ENCODE measurements at places on chromosomes 2 and 18.

GRCh38 chr2:239025096-239025801 is 177.4 kb downstream of the TWIST2 start:
- DNase-seq: no peak

GRCh38 chr2:222837643-222838056 is 23.2 kb upstream of the ACSL3 start:
- no peak for DNase-seq

GRCh38 chr2:127671557-127672302 is 3.6 kb downstream of the LIMS2 start:
- DNase-seq: no peak

GRCh38 chr18:7923105-7923504 is 356.0 kb downstream of the PTPRM start:
- no peak for DNase-seq

DNA sequence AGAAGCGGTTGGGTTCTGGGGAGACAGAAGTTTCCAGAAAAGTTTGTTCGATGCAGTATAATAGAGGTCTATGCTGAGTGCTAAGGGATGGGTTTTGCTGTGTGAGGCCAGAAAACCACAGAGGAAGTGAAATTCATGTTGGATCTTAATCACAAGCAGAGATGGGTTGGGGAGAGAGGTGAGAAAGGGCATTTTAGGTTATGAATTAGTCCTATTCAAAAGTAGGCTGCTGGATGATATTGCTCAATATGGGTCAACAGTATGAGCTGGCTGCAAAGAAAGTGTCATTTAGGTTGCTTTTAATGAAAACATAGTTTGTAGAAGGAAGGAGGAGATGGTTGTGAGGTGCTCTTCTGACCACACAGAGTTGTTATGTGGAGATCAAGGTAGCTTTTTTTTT is 118.8 kb upstream of the LHCGR start:
- no peak for DNase-seq

GRCh38 chr2:31070339-31071125 is 67.7 kb downstream of the GALNT14 start:
- DNase-seq: no peak

GRCh38 chr2:140316345-140316744 is 1536.2 kb upstream of the NXPH2 start:
- no peak for DNase-seq

GRCh38 chr2:219369447-219369861 is 18.3 kb downstream of the DNPEP start:
- no peak for DNase-seq

DNA sequence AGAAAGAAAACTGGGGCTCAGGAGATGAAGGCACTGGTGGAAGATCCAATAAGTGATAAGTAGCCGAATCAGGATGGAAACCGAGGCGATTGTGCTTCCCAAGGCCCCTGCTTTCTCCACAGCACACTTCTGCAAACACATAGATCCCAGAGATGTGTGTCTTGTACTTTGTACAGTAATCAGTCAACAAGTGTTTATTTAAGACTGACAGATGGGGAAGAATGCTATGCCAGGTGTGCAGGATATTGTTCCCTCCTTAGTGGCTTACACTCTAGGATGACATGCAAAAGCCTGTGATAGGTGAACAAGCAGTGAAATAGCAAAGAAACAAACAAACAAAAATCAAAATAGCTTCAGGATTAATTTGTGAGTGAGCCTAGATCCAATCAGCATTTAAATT is 116.6 kb downstream of the ACTR3 start:
- no peak for DNase-seq

DNA sequence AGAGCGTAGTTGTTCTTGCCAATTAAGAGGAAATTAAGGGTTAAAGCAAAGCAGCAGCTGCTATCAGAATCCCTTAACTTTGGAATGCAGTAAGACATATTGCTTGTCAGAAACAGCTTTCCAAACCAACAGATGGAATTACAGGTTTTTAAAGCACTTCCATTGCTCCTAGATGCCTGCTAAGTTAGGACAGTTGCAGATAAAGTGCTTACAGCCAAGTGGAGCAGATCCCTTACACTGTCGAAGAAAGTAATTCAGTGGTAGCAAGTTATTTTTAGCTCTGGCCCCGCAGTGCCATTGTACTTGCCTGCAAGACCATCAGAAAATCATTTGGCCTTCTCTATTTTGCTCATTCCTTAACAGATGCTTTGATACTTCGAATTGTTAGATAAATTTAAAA is 5.4 kb downstream of the PDK1 start:
- DNase-seq: no peak

GRCh38 chr2:227796045-227796711 is 17.5 kb upstream of the CCL20 start:
- DNase-seq: no peak

DNA sequence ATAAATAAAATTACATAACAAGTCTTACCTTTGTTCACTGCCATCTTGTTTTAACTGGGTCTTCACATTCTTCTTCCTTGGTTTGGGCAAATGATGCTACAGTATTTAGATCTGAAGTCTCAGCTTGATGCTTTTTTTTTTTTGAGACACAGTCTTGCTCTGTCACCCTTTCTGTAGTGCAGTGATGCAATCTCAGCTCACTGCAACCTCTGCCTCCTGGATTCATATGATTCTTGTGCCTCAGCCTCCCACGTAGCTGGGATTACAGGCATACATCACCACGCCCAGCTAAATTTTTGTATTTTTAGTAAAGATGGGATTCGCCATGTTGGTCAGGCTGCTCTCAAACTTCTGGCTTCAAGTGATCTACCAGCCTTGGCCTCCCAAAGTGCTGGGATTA is 53.2 kb upstream of the MAT2A start:
- no peak for DNase-seq

- DNase-seq: no peak
Observed at GRCh38 chr2:204972606-204973336, 427.5 kb downstream of the PARD3B start.

DNA sequence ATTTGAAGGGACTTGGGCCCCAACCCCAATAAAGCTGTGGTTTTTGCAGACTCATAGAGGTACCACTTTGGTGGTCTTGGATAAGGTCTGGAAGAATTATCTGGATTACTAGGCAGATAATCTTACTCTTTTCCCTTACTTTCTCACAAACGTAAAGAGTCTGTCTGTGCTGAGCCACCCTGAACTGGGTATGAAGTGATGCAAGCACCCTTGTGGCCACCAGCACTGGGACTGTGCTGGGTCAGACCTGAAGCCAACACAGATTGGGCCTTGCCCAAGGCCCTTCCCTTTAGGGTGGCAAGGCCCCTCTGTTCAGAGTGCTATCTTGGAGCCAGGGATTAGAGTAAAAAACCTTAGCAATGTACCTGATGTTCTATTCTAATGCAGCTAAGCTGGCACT is 827.0 kb upstream of the RAB6C start:
- no peak for DNase-seq

DNA sequence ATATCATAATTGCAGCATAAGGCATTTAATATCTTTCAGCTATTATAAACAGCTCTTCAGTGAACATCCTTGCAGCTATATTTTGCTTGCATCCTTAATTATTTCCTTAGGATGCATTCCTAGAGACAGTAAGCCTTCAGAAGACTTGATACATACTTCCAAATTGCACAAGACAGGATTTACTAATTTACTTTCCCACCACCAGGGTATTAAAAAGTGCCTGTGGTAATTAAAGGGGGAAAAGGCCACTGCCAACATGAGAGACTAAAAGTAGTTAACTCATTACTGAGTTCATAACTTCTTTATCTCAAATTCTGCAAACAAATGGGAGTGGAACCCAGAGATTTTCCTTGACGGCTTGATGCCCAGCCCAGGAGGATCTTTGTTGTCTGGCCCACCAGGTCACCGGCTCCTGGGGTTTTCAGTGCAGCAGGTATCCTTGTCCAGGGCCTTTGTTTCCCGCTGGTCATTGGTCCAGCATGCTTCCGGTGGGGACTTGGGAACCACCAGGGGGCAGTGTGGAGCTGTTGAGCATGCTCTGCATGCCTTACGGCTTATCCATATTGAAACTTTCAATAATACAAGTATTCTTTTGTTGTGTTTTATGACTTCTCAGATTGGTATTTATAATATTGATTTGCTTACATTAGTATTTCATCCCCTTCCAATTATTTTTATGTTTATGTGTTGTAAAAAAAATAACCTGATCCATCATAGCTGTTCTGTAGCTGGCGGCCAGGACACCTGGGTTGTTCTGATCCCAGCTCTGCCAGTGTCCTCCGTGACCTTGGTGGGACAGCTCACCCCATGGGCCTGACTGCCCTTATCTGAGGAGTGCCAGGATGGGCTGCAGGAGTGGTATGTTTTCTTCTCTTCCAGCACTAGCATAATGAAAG is 61.4 kb downstream of the TGOLN2 start:
- DNase-seq: peak; percentile 84

DNA sequence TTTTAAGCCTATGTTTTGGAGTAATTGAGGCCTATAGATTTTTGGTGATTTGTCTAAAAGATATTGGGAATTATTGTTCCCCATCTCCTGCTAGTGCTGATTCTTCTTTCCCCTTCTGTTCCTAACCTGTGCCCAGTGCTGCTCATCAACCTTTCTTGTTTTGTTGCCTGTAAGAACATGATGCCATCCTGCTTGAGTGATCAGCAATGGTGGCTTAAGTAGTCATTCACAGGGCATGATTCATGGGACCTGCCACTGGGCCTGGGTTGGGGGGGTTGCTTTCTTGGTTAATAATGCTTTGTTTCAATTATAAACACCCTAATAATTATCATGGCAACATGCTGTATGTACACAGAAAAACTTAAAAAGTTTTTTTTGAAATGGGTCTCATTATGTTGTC is 562.9 kb upstream of the SETBP1 start:
- no peak for DNase-seq

GRCh38 chr2:16055848-16056580 is 115.7 kb downstream of the MYCN start:
- no peak for DNase-seq

DNA sequence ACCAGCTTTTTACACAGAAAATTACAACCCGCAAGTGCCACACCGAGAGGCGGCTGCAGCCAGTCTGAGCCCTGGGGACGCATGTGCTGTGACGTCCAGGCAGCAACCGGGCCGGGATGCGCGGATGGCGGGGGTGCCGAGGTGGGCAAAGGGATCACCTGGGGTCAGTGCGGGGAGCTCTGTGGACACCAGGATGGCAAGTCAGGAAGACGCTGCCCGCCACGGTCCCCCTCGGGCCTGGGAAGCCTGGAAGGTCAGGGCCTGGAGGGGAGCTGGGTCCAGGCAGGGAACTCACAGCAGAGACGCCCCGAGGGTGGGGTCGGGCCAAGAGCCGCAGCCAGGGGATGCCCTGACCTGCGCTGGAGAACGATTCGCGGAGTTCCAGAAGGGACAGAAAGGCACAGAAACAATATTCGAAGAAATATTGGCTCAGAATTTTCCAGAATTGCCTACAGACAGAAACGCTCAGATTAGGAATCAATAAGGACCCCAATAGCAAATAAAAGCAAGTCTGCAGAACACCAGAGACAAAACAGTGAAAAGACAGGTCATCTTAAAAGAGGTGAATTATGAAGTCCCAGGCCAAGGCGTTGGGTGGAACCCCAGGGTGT is 11.7 kb upstream of the KIF1A start:
- DNase-seq: no peak

GRCh38 chr2:232666051-232666805 is 30.9 kb upstream of the GIGYF2 start:
- no peak for DNase-seq

GRCh38 chr2:145751155-145751554 is 1231.2 kb upstream of the ZEB2 start:
- peak; percentile 81 for DNase-seq

- DNase-seq: no peak
Observed at GRCh38 chr2:85221067-85221691, 88.0 kb downstream of the TCF7L1 start.

GRCh38 chr2:30382995-30383394 is 64.1 kb upstream of the LCLAT1 start:
- no peak for DNase-seq
